ENCODE measurements at places on chromosomes 11 and 22.
A peak's percentile ranks its signal among the peaks of the same experiment; 100 is the strongest.

GRCh38 chr11:46966773-46967172 lies 30.2 kb downstream of the CSTPP1 start:
- DNase-seq, result no peak
- H3K36me3 ChIP-seq, result peaks cover 3% of the 10 kb centered on the region
- no peaks in the 10 kb centered on the region for H3K4me1 ChIP-seq
- no peak overlapping the region for H3K4me3 ChIP-seq
- H3K27ac ChIP-seq, result no peak overlapping the region

DNA sequence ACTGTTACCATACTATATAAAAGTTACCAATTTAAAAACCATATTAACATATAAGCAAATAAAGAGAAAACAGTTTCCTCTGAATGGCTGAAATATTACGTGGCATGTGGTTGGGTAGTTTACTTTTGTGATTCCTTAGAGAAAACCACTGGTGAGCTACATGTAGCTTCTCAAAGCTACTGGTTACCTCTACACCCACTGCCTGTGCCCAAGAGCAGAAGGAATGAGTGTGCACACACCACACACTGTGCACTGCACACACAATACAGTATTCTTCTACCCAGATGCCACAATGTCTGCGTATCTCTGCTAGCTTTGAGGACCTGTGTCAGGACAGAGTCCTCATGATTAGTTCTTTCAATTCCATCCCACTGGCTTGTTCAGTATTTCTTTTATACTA lies 25.5 kb upstream of the YPEL1 start:
- H3K36me3 ChIP-seq, result peaks cover 8% of the 10 kb centered on the region
- peaks cover 32% of the 10 kb centered on the region for H3K4me1 ChIP-seq
- no peaks in the 10 kb centered on the region for H3K27me3 ChIP-seq
- no peak overlapping the region for H3K4me3 ChIP-seq

GRCh38 chr22:35124691-35125219 lies 58.8 kb downstream of the ISX start:
- DNase-seq, result no peak
- H3K27me3 ChIP-seq, result peaks cover 56% of the 10 kb centered on the region
- no peaks in the 10 kb centered on the region for H3K36me3 ChIP-seq
- peaks cover 2% of the 10 kb centered on the region for H3K4me1 ChIP-seq

- H3K27me3 ChIP-seq, result no peaks in the 10 kb centered on the region
- no peak overlapping the region for H3K4me3 ChIP-seq
- H3K27ac ChIP-seq, result peak overlapping the region; percentile 69
- H3K4me1 ChIP-seq, result peaks cover 14% of the 10 kb centered on the region
- DNase-seq, result no peak
These were observed 7.3 kb upstream of the SGSM3 start for GRCh38 chr22:40363059-40363458.

DNA sequence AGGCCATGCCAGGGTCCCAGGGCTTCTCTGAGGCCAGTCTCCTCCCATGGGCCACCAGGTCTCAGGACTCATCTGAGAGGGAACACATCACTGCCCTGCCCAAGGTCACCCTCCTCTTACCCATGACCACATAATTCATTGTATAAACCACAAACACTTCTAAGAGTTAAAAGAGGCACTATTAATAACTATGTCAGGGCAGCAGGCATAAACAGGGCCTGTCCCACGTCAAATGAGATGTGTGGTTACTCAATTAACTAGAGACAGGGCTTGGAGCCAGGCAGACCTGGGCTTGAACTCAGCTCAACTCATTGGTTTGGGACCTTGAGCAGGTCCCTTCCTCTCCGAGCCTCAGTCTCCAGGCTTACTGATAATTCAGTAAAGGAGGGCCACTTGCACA lies 33.1 kb downstream of the ARAP1 start:
- peaks cover 5% of the 10 kb centered on the region for H3K36me3 ChIP-seq
- H3K27ac ChIP-seq, result peak overlapping the region; percentile 100
- peaks cover 46% of the 10 kb centered on the region for H3K4me1 ChIP-seq

DNA sequence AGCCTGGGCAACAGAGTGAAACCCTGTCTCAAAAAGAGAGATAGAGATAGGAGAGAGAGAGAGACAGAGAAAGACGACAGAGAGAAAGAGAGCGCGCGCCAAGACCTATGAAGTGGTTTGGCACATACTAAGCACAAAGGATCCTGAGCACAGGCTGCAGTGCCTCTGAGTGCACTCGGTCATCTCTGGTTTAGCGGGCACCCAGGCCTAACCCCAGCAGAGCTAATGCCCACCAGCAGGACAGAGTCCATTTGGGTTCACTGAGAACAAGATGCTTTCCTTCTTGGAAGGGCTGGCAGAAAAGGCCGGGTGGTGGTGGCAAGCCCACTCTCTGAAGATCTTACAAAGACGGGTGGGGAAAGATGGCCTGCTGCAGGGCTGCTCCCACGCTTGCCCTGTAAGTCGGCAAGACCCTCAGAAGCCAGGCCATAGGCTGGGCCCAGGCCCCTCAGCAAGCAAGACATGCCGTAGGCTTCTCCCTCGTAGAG lies 3.3 kb downstream of the SCARF2 start:
- peaks cover 35% of the 10 kb centered on the region for H3K27me3 ChIP-seq
- H3K36me3 ChIP-seq, result peaks cover 3% of the 10 kb centered on the region
- peaks cover 28% of the 10 kb centered on the region for H3K4me1 ChIP-seq
- no peak overlapping the region for H3K27ac ChIP-seq
- DNase-seq, result no peak

DNA sequence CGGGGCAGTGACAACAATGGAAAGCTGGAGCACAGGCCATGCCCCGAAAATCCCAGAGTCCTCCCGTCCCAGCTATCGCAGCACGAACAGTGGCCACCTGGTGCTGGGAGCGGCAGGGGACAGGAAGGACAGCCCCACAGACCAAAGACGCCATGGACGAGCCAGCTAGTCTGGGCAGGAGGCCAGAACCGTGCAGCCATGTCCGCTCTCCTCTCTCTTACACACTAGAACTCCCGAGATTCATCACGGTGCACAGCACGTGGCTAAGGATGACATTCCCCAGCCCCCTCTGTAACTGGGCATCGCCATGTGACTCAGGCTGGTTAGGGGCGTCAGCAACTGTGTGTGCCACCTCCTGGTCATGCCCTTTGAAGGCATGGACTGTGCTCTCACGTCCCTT lies 4.6 kb downstream of the CDPF1 start:
- DNase-seq, result no peak
- H3K27ac ChIP-seq, result no peak overlapping the region
- no peak overlapping the region for H3K4me3 ChIP-seq
- H3K4me1 ChIP-seq, result peaks cover 13% of the 10 kb centered on the region
- H3K27me3 ChIP-seq, result no peaks in the 10 kb centered on the region

Data from T-helper 17 cell (primary cell).